ENCODE measurements at places on chromosomes 11 and 22.

DNA sequence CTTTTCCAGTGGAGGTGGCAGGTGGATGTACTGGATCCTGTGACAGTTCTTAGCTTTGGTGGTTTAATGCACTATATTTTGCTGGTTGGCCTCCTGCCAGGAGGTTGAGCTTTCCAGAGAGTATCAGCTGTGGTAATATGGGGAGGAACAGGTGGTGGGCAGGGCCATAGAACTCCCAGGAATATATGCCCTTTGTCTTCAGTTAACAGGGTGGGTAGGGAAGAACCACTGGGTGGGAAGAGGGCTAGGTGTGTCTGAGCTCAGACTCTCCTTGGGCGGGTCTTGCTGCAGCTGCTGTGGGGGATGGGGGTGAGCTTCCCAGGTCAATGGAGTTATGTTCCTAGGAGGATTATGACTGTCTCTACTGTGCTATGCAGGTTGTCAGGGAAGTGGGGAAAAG, 203.8 kb downstream of the DLG2 start:
- DNase-seq: no peak

- DNase-seq: no peak
Observed at GRCh38 chr11:42764936-42765335, 546.9 kb upstream of the API5 start.

- DNase-seq: no peak
Observed at GRCh38 chr11:103499710-103500340, 390.6 kb downstream of the DYNC2H1 start.

GRCh38 chr11:59141191-59141590, 1.5 kb upstream of the FAM111A start:
- DNase-seq: no peak

DNA sequence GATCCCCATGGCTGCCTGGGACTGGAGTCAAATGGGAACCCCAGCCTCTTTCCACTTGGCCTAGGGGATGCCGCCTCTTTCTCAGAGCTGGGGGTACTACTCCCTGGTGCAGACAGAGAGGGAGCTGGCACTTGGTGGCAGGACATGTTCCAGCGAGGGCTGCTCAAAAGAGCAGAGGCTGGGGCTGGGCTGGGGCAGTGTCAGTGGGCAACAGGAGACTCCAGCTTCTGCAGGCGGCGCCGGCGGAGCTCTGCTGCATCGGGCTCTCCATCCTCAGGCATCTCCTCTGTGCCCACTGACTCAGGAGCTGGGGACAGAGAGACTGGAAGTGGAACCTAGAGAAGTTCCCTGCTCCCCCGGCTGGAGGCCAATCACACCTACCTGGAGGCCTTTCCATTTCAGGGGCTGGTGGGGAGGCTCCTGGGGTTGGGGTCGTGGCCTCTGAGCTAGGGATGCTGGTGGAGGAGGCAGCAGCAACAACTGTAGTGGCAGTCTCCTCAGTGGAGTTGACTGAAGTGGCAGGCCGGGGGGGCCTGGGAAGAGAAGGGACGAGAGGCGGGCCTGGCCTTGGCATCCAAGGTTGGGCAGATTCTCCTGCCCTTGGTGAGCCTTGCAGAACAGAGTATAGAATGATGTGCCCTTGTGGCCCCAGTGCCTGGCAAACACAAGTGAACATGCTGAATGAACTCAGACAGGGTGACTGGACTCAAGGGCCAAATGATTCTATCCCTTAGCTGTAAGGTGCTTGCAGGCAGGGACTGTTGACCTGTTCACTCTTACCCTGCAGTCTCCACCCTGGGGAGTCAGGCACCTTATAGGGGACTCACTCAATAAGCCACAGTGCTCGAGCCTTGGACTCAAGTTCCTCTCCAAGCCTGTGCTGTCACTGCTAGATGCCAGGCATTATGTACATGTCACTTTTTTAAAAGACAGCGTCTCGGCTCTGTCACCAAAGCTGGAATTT, 5.9 kb downstream of the SYVN1 start:
- DNase-seq: no peak

- DNase-seq: no peak
Observed at GRCh38 chr11:115008799-115009198, 330.5 kb downstream of the NXPE2 start.

GRCh38 chr11:68962527-68963250, 18.1 kb downstream of the MRGPRD start:
- no peak for DNase-seq

DNA sequence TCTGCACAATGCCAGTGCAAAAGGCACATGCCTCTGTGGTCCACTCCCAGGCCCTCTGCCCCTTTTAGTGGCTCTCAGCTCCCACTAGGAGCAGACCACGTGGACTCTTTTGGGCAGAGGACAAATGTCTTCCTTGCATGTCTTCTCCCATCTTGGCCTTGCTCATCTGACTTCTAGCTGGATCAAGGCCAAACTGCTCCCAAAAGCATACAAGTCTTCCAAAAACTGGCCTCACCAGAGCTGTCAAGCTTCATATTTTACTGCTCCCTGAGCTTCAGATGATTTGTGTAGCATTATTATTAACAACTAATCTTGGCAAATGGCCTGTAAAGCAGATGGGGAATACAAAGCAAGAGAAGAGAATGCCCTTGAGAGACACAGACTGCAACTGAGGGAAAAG, 6.9 kb downstream of the SMPD1 start:
- DNase-seq: no peak

DNA sequence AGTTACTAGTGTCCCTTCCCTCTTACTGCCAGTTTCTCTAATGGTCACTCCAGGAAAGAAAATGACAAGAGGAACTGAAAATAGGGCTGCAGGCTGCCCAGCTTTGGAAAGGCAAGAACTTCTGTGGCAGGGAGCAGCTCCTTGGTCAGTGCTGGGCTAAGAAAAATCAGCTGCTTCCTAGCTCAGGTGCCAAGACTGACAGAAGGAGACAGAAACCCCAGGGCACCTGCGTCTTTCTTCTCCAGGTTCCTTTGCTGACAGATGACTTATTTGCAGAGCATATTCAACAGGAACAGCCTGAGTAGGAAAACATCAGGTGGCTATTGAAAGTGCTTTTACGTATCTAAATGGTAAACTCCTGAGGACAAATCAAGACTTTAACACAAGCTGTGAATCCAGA, 25.4 kb downstream of the MAML2 start:
- no peak for DNase-seq

DNA sequence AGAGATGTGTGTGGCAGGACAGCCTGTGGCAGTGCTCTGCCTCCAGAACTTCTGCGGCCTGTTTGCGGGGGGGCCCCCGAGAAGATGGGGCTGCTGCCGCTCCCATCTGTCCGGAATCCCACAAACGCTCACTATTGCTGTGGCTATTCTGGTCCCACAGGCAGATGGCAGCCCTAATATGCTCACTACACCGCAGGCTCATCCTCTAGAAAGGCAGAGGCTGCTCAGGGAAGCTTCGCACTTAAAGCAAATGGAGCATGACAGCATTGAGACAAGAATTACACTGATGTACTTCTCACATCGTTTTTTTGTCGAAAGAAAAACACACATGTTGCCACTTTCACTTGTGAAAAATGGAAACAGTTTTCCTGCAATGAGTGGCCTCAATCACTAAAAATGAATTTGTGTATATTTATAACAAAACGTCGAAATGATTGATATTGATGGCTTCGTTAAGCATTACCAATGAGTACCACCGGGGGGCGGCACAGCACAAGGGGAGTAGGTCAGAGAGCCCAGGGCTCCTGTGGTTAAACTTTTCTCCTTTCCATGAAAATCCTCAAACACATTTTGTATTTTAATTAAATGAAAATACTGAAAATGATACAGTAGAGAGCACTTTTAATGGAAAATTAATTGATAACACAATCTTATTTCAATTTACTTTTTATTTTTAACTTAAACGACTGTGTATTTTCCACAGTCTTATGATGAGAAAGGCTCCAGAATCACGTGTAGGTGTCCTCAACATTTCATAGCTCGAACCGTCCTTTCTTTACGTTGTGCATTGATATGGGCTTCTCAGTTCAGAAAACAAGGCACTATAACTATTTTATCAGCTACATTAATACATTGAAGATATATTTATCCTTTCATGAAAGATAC, 69.1 kb downstream of the CTTN start:
- DNase-seq: peak; percentile 63

DNA sequence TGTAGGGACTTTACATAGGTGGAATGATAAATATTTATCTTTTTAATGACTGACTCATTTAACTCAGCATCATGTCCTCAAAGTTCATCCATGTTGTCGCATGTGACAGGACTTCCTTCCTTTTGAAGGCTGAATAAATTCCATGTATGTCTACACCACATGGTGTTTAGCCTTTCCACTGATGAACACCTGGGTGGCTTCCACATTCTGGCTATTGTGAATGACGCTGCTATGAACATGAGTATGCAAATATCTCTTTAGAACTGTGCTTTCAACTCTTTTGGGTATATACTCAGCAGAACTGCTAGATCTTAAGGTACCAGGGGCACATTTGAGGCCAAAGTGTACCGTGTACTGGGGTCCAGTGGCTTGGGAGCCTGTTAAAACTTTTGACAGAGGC, 24.1 kb downstream of the LARGE1 start:
- no peak for DNase-seq

GRCh38 chr11:89016214-89016613, 49.6 kb downstream of the GRM5 start:
- no peak for DNase-seq

GRCh38 chr11:112628676-112629075, 332.5 kb upstream of the NCAM1 start:
- no peak for DNase-seq

DNA sequence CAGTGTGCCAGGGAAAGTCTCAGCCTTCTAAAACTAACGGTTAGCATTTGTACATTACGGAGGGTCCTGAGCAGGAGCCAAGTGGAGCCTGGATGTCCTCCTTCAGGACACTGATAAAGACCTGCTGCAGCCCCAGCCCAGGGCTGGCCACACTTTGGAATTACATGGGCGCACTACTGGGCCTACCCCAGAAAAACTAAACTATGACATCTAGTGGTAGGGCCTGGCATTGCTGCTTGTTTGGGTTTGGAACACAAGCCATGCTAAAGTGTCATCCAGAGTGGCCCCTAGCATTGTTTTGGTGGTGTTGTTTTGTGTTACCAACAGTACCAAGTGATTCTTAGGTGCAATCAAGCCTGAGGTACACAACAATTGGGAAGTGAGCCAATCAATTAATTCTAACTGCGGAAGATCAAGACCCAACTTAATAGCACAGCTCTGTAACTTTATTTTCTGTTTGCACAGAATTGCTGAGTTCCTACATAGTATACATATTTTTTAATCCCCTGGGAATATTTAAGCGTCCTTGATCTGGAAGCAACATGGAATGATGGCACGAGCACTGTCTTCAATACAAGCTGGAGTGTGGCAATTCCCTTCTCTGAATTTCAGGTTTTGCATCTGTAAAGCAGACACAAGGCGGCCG, 340.7 kb downstream of the LARGE1 start:
- DNase-seq: peak; percentile 47

- DNase-seq: no peak
Observed at GRCh38 chr11:46726206-46726862, 7.3 kb downstream of the F2 start.

GRCh38 chr11:95231881-95232605, 1.0 kb upstream of the SESN3 start:
- DNase-seq: peak; percentile 78

DNA sequence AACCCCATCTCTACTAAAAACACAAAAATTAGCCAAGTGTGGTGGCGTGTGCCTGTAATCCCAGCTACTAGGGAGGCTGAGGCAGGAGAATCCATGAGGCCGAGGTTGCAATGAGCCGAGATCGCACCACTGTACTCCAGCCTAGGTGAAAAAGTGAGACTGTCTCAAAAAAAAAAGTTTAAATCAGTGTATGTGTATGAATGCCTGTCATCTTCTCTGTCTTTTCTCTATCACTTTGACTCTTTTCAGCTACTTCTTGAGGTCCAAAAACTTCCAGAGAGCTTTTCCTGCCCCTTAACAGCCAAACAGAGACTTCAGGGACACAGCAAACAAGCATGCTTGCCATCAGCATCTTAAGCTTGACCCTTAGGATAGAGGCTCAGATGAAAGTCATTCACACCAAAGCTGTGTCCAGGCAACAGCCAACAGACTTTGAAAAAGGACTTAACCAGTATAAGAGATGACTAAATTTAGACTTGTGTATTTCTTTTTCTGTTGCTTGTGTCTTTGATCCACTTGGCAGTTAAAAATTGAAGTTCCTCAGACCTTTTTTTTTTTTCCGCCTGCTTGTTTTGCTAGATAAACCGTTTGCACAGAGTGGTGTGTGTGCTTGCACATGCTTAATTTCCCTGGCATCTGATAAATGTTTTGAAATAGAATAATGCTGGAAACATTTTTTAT, 151.9 kb downstream of the DBX1 start:
- no peak for DNase-seq

GRCh38 chr11:127130321-127130720, 129.8 kb upstream of the KIRREL3 start:
- no peak for DNase-seq

DNA sequence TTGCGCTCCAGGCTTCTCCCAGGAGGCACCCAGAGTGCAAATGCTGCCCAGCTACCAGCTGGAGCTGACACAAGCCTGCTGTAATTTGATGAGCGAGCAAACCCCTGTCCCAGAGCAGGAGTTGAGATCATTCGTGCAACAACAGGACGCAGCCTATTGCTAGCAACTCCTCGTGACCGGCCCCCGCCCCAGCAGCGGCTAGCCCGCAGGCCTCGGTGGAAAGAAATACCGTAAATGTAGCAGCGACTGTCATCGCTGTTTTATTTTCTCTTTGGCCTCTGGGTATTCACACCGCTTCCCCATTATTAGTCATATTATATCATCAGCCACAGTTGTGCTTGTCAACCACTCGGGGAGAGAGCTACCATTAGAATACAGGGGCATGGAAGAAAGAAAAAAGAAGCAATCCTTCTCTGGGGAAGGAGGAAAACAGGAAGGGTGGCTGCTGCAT, 59.2 kb upstream of the ATXN10 start:
- DNase-seq: peak; percentile 64

DNA sequence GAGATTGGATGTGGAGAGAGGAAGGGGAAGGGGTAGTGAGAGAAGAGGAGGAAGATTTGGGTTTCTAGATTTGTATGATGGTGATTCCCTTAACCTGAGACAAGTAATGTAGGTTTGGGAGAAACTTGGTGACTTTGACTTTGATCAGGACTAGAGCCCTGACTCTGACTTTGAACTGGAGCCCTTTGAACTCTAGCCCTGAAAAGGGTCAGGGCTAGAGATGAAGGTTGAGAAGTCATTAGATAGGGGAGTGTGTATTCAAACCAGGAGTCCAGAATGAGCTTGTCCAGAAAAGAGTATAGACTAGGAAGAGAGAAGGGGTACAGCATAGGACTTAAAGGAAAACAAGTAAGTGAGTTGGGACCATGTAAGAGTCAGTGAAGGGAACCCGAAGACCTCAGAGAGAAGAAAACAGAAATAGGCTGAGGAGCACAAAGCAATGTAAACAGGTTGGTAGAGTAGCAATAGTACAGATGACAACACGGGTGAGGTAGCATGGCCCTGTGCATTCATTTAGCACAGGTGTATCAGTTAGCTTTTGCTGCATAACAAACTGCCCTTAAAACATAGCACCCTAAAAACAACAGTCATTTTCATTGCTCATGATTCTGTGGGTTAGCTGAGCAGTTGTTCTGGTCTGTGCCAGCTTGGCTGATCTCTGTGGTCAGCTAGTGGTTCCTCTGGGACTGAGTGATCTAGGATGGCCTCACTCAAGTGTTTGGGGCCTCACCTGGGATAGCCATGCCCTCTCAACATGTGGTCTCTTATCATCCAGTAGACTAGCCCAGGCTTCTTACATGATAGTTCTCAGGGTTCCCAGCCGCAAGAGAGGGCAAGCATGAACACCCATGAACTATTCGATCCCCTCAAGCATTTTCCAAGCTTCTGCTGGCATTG, 43.1 kb downstream of the C22orf31 start:
- DNase-seq: no peak

GRCh38 chr11:91264481-91264880, 960.1 kb upstream of the FAT3 start:
- no peak for DNase-seq
